ENCODE measurements at places on chromosomes 11 and 22.

- DNase-seq, result no peak
Observed at GRCh38 chr11:11481371-11481770, 128.3 kb upstream of the CSNK2A3 start.

DNA sequence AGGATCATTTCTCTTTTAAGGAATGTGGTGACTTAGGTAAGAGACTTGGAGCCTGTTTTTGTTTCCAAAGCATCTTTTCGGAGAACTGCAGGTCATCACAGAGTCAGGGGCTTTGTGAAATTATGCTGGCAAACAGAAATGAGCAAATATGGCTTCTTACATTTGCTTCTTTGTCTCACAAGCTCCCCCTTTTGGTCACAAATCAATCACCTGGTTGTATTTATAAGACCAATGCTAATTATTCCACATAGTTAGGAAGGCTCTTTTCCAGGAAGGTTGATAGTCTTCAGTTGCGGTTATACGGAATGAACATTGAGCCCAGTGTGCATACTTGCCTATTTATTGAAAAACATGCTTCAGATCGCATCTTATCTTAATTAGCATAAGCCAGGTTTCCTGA lies 34.6 kb upstream of the CEP126 start:
- peak; percentile 21 for DNase-seq

- DNase-seq, result no peak
Observed at GRCh38 chr22:24432059-24432853, 4.9 kb downstream of the ADORA2A start.

- DNase-seq, result no peak
Observed at GRCh38 chr22:37632174-37633088, 7.0 kb upstream of the SH3BP1 start.

DNA sequence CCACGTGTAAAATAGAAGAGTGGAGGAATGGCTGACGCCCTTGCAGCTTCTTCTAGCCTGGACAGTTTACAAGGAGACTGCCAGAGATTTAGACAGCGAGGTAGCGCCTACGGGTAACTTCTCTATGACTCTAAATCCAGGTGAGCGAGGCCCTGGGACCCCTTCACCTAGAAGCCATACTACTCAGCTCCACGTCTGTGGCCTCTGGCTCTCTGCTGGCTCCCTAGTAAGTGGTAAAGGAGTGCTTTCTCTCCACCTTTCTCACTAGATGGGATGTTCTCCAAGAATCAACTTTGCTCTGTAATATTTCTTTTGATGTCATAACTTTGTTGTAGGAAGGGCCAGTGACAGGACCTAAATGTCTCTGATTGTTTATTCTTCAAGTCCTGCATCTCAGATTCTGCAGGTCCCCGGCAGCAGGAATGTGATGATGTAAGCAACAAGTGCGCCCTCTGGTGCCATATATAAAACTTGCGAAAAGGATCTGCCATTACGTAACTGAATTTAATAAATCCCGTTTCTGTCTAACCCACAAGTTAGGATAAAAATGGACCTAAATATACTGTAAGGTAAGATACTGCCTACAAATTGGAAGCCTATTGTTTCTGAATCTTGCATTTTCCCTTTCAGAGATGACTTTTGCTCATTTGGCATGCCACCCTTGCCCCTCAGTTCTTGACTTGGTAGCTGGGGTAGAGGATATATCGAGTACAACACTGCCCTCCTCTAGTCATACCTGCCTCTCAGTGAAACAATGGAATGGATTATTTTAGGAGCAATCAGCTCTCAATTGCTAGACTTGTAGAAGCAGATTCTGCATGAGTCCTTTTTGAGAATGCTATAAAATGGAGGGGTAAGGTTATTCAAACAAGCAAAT lies 11.0 kb upstream of the PTPN5 start:
- DNase-seq, result peak; percentile 90

- DNase-seq, result no peak
Observed at GRCh38 chr11:73980001-73980961, 2.4 kb downstream of the UCP2 start.

GRCh38 chr11:122737951-122738693 lies 82.6 kb downstream of the UBASH3B start:
- no peak for DNase-seq

Data from eye (tissue), 1 donor.